ENCODE measurements at places on chromosomes 1 and 21. TPM values are rescaled to one million over a fixed set of nuclear protein-coding genes. Genes with fewer than 3 reads are reported as not detected.

GPR161 gene
- total RNA-seq = 3.3 TPM

CHI3L2 gene
- total RNA-seq = 2.4 TPM

RAB3B gene
- not detected for total RNA-seq

LRRC3 gene
- 2.5 TPM for total RNA-seq

ZNF695 gene
- not detected for total RNA-seq

SLC1A7 gene
- 2.0 TPM for total RNA-seq

SYTL1 gene
- total RNA-seq = 0.34 TPM

MTHFR gene
- 33.9 TPM for total RNA-seq

RASAL2 gene
- total RNA-seq = 36.8 TPM

INTS7 gene
- total RNA-seq = 11.6 TPM

AUNIP gene
- not detected for total RNA-seq

PPIAL4G gene
- not detected for total RNA-seq

ERRFI1 gene
- total RNA-seq = 10.9 TPM

DENND2C gene
- total RNA-seq = 3.6 TPM

IL12RB2 gene
- total RNA-seq = 0.15 TPM

H6PD gene
- total RNA-seq = 28.3 TPM

Measured in heart right ventricle (tissue), 16 donors.